Activated naive CD4-positive, alpha-beta T cell treated with anti-CD3 and anti-CD28 coated beads for 36 hours (primary cell): ENCODE measurements at places on chromosomes 1 and 21. TPM values are rescaled to one million over a fixed set of nuclear protein-coding genes. Genes with fewer than 3 reads are reported as not detected.

- no peak for DNase-seq
These were observed 6.2 kb downstream of the C1orf198 start for GRCh38 chr1:230861970-230862595.

DNA sequence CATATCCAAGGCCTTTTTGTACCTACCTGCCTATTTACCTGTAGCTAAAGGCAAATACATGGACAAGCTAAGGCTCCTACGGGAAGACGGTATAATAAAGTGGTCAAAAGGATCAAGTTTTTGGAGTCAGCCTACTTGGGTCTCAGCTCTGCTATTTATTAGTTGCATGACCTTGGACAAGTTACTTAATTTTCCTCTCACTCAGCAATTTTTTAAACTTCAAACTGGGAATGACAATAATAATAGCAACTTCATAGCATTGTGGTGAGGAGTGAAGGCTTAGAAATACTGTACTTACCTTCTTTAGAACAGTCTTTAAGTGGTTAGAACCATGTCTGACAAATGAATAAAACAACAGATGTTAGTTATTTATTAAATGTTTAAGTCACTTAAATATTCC lies 60.2 kb upstream of the SLC35F3 start:
- no peak for DNase-seq

DNA sequence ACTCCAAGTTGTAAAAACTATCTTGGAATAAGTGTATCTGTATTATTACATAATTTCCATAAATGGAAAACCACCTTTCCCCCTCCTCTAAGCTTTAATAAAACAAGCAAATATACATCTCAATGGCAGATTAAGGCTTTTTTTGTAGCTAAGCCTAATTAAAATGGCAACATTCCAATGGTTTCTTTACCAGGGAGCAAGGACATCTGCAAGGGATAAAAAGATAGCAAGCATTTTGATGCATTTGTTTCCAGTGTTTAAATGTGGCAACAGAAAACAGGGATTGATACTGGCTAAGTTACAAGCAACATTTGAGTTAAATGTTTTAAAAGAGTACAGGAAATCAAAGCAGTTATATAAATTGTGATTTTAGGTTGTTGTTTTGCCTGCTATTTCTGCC lies 1012.7 kb downstream of the ADGRL2 start:
- DNase-seq = no peak

Gene OR10T2
- total RNA-seq = not detected

- DNase-seq = no peak
These were observed 684.0 kb downstream of the PTPRU start for GRCh38 chr1:29920316-29920715.

Gene SPRR2G
- total RNA-seq = not detected
